ENCODE measurements at places on chromosomes 1 and 21.
A peak's percentile ranks its signal among the peaks of the same experiment; 100 is the strongest.

DNA sequence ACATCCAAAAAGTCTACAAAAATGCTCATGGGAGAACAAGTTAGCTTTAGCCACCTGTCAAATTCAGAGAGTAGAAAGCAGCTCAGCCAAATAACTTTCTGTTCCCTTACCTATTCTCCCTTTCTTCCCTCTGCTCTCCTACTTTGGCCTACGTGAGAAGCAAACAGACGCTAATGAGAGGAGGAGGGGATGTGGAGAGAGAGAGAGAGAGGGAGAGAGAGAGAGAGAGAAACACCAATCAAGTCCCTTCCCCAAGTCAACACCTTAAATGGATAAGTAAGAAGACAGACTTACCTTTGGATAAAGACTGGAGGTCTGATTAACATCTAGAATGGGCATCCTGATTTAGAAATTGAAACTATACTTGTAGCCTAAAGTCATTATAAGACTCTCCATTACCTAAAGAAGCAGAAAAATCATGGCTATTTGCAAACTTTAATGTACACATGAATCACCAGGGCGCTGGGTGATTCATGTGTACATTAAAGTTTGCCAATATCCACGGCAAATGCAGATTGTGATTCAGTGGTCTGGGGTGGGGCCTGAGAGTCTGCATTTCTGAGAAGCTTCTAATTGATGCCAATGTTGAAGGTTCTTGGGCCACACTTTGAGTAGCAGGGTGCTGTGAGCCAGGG lies 13.1 kb upstream of the DUSP12 start:
- no peak for DNase-seq

GRCh38 chr1:244241438-244241837 lies 190.4 kb downstream of the ZBTB18 start:
- DNase-seq, result peak; percentile 35

DNA sequence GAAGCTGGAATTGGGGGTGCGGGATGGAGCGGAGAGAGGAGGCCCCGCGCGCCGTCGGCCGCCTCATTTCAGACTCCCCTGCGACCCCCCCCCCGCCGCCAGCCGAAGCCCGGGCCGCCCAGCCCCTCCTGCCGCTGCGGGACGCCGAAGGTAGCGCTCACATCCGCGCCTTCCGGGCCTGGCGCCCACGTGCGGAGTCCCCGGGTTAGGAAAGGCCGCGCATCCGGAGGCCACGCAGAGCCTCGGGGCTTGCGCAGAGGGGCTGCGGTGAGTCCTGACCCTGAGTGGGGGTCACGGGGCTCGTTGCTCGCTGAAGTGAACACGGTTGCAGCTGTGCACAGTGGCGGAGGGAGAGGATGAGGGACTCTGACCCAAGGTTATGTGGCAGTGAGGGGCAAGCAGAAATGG lies 552 bp upstream of the ZNF496 start:
- DNase-seq, result no peak

DNA sequence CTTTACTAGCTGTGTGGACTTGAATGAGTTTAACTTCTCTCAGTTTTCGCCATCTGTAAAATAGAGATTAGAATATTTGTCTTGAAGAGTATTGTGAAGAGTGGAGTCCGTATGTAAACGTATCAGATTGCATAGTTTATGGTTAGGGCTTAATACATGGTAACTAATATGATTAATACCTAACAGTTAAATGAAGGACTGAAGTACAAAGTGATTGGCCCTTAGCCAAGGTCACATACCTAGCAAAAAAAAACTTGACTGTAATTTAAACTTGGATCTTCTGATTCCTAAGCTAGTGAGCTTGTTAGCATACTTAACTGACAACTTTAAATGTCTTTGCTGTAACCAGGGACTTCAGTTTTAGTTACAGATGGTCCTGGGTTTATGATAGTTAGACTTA lies 1.9 kb downstream of the GIPC2 start:
- DNase-seq, result no peak

DNA sequence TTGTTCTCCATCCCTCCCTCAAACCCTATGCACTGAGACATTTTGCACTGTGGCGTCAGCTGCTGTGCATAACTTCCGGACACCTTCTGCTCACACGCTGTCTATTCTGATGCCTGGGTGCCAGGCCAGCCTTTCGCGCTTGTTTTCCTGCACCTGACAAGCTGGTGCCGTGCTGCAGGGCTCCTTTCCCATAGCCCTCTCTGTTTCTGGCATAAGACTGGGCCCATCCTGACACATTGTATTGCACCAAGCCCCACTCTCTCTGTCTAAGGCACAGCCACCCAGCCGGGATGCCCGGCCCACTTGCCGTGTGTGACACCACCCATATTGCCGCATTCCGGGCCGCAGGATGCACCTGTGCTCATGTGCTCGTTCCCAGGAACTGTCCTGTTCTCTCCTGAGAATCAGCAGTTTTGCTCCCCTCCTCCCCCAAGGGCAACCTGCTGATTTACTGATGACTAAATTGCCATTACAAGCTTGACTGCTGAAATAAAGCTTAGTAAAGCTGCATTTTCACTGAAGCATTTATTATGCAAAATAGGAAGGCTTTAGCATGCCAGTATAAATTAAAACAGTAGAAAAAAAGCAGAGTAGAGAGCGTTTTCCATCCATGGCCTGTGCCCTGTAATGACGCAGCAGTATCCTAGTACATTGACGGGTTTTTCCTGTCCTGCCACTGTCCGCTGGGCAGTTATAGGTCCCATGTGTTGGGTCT lies 88.0 kb downstream of the CD247 start:
- no peak for DNase-seq

DNA sequence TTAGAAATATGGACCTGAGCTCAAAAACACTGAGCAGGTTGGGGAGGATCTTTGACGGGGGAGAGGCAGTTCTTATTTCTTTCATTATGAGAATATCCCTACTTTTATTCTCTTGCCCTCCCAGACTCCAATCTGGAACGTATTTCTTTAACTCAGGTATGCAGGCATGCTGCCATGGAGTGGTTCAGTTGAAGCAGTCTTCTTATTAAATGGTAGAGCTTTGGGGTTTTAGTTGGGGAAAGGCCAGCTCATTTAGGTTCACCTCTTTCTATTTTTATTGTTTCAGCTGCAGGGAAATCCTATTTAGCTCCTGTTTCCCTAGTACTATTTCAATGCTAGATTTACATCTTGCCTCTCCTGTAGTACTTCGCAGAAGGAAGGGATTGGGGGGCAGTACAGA lies 198.9 kb downstream of the TTLL7 start:
- no peak for DNase-seq

DNA sequence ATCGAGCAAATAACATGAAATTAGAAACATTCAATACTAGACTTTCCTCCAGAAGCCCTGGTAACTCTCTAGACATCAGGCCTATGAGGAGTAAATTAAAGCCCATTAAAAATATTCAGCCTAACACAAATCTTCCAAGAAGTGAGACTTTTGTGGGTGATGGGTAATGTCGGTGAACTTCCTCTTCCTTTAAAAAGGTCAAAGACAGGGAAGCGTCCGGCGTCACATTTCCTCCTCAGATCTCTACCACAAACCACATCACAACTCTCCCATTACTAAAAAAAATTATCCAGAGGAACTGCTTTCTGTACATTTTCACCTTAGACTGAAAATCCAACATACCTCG lies 1.4 kb downstream of the EIF4G3 start:
- no peak for DNase-seq

DNA sequence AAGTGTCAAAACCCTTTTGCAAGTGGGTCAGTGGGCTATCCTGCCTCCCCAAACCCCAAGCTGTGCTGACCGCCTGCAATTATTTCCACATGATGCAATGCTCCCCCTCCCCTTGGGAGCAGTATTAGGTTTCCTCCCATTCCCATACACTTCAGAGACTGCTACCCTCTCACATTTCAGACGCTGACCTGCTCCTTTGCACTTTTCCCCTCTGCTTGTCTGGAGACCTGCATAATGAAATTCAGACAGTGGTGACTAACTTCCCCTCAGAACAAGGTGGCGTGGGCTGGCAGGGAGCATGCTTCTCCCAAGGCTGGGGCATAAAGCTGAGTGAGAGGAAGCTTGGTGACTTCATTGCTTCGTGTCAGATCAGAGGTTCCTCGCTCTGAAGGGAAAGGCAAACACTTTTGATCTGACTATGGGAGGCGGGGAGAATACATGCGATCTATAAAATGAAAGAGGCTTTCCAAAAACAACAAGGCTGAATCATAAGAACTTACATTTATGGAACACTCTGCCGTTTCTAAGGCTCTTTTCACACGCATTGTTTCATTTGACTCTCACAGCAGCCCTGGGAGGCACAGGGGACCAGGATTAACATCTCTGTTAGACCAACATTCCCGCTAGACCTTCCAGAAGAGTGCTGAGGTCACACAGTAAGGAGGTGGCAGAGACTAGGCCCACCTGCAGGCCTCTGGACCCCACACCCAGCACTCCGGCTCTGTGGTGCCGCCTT lies 27.5 kb upstream of the ROR1 start:
- peak; percentile 8 for DNase-seq

- no peak for DNase-seq
Observed at GRCh38 chr1:2335721-2336455, 55.5 kb downstream of the MORN1 start.

DNA sequence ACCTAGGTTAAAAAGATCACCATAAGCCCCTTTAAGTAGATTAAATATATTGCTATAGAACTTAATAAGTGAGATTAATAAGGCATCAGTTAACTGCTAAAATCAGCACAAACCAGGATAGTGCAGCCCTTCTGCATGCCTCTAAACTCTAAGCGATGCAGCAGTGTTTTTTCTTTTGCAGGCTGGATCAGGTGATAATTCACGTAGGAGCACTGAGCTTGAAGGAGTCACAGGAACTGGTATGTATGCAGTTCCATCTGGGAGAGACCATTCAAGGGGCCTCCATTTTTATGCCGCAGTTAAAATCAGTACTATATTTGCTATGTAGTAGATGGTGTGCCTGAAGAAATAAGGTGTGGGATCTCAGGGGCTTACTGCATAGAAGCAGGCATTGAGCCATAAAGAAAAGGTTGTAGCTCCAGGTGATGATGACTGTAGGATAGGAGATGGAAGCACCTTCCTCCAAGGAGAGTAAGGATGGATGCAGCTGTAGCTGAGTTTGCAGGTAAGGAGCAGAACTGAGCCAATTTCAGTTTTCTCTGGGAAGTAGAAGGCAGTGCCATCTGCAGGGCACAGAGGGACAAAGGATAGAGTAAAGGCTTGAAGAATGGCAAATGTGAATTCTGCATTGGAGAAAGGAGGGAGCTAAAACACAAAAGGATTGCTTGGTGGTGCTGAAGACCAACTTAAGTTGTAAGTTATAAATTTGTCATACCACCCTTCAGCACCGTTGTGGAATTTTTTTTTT lies 22.6 kb downstream of the NPL start:
- DNase-seq, result no peak

GRCh38 chr1:156579472-156579871 lies at the start of gene TTC24:
TSS of gene TTC24 (plus strand) at chr1:156579723. CDS start at chr1:156581365, 1,642 bp downstream.
- DNase-seq, result no peak

GRCh38 chr21:33332143-33332542 lies 7.4 kb downstream of the IFNAR1 start:
- no peak for DNase-seq

GRCh38 chr1:88640060-88640459 lies 44.0 kb upstream of the PKN2 start:
- no peak for DNase-seq

DNA sequence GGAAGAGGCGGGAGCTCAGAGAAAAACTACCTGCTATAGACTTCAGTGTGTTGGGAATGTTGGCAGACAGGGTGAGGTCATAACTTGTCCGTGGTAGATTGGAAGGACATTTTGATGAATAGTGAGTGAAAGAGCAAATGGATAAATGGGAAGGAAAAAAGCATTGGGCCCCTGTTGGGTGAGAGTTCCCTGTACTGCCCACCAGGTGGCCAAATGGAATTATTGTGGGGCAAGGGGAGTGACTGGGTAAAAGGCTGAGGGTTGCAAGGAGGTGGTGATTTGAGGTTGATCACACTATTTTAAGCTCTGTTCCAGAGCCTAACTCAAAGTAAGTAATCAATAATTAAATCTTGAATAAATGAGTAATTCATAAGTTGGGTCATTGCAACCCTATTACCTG lies 60.4 kb downstream of the MRPS6 start:
- no peak for DNase-seq

DNA sequence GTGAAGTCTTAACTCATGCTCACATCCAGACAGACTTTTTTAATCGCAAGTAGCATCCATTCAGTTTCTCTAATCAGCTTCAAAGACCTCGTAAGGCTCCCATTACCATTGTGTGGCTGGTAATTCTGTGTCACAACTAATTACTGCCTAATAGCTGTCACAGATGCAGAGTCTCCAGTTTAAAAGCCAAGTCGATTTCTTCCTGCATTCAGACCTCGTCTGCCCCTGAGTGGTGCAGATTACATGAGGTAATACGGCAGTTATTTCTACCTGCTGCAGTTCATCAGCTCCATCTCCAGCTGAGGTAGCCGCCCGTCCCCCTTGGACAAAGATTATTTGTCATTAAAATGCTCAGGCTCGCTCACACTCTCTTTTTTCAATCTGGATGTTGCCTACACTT lies 34.4 kb upstream of the OLIG2 start:
- no peak for DNase-seq

- DNase-seq, result no peak
Observed at GRCh38 chr1:216710055-216710454, 13.2 kb downstream of the ESRRG start.

DNA sequence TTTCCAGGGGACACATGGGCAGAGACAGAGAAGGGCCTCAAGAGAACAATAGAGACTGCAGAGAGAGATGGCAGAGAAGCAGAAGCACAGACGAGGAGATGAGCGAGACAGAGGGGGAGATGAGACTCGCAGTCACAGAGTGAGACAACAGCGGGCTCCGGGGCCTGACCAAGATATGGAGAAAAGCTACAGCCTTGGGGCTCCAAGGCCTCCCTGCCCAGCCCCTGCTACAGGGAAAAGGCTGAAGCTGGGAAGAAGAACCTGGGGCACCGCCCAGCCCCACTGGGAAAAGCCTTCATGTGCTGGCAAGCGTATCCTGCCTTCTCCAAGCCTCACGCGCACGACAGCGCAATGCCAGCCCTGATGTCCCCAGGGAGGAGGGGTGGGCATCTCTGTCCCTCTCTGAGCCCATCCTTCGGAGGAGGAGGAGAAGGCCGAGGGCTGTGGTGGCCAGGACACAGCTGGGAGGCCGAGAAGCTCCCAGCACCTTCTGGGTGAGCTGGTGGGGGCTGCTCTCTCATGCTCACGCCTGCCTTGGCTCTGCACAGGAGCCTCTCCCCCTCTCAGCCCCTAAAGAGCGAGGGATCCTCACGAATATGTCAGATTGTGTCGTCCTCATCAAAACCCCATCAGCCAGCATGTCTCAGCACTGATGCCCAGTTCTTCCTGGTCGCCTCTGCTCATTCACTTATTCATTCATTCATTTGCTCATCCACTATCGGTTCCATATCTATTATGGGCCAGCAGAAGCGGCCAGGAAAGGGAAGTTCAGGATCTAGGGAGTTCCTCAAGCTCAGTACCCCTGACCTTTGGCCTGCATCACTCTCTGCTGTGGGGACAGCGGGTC lies 56.6 kb downstream of the ACOT7 start:
- no peak for DNase-seq
